ENCODE measurements at places on chromosomes 6 and 20. TPM values are rescaled to one million over a fixed set of nuclear protein-coding genes. Genes with fewer than 3 reads are reported as not detected.

DNA sequence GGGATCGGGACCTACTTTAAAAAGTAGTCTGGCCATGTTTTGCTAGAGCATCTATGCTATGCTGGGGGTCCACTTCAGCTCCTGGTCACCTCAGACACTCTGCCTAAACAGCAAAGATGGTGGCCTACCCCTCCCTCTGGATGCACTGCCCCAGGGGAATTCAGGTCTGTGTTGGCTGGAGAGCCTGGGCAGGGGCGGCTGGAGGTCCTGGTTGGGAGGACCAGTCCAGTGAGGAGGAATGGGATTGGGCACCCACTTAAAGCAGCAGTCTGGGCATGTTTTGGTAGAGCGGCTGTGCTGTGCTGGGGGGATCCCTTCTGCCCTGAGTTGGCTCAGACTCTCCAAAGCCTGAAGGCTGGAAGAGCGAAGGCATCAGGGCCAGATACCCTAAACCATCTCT, 23.2 kb upstream of the TCF21 start:
- no peak overlapping the region for H3K27ac ChIP-seq
- no peaks in the 10 kb centered on the region for H3K4me1 ChIP-seq
- no peak overlapping the region for H3K4me3 ChIP-seq
- DNase-seq = no peak
- no peaks in the 10 kb centered on the region for H3K27me3 ChIP-seq

DNA sequence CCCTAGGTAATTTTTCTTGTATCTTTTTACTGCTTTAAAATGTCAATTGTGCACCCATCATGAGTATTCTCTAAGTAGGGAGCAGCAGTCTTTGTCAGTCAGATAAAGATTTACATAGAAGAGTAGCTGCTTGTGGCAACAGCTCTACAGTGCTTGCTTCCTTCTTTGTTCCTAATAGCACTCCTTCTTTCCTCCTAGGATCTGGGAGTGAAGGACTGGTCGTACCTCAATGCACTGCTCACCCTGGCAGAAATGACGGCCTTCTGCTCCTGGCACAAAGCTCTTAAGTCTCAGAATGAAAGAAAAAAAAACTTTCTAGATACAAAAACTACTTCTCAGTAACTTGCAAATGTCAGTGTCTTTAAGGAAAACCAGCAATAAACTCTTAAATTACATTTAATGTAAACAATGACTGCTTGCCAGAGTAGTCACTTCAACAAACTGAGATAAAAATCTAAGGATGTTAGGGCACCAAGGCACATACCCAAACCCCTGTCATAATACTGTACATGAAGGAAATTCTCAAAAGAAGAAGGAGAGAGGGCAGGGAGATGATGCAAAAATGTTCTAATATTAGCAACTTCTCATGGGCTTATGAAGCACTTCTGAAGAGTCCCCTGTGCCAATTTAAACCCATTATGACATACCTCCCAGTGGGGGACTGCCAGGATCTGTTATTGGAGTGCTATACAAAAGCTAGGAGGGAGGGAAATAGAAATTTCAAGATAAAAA, 34.0 kb downstream of the NCOA6 start:
- no peak for DNase-seq
- no peak overlapping the region for H3K27ac ChIP-seq
- no peak overlapping the region for H3K4me3 ChIP-seq
- peaks cover 6% of the 10 kb centered on the region for H3K36me3 ChIP-seq

Gene PPP1R14C
- total RNA-seq = 23.7 TPM

DNA sequence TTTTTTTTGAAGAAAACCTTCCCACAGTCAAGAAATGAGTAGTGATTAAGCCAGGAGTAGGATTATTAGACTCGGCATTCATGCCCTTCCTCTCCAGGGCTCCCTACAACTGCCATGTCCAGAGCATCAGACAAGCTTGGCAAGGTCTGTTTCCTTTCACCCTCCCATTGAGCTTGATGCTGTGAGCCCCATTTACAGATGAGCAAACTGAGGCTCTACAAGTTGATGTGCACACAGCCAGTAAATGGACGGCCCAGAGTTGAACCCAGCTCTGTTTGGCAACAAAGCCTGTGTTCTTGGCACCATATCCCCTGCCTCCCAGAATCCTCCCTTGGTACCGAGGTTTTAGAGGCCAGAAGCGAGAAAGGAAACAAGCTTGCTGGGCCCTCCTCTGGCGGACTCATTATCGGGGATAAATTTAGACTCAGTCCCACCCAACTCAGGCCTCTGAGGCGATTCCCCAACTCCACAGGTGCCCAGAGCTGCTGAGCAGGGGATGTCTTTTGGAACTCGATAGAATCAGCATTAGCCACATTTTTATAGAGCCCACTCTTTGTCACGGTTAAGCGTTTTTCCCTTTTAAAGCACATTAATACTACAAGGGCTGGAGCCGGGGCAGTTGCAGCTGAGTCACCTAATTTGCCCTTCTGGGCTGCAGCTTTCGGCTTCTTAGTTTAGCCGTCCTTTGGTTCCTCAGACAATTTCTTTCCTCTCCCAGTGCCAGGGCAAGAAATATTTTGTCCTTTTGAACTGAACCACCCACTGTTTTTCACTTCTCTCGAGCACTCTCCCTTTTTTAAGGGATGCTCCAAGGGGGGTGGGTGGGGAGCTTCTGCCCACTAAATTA, 23.0 kb upstream of the NFATC2 start:
- H3K4me3 ChIP-seq = no peak overlapping the region
- no peak overlapping the region for H3K27ac ChIP-seq
- no peaks in the 10 kb centered on the region for H3K36me3 ChIP-seq
- DNase-seq = no peak

Gene PDYN
- total RNA-seq = not detected

Gene CGAS
- 5.6 TPM for total RNA-seq

Gene PCSK2
- 2.0 TPM for total RNA-seq

DNA sequence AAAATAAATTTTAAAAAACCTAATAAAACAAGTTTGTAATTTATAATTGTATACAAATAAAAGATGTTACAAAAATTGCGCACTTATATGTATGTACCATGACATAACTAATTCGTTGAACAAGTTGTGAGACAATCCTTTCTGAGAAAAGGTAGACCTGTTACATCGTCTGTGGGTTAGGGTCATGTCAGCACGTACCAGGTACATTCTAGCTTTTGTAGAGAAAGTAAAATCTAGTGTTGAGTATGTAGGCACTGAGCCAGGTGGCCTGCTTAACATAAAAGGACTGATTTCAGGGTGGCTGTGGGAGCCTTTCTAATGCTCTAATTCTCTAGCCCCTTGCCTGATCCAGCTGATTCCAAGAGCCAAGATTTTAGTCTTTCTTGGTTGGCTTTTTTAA, 10.4 kb downstream of the RPL7L1 start:
- peaks cover 4% of the 10 kb centered on the region for H3K4me1 ChIP-seq
- DNase-seq = no peak
- no peaks in the 10 kb centered on the region for H3K27me3 ChIP-seq
- H3K27ac ChIP-seq = peak overlapping the region; percentile 92
- H3K4me3 ChIP-seq = peak overlapping the region; percentile 84

Data from colonic mucosa (tissue), 4 donors.